Smooth muscle cell of the brain vasculature (primary cell): ENCODE measurements at places on chromosomes 6 and 20.

GRCh38 chr20:51440589-51440988 lies 101.9 kb downstream of the NFATC2 start:
- no peak for DNase-seq

- no peak for DNase-seq
These were observed 28.7 kb downstream of the KAT14 start for GRCh38 chr20:18166241-18166881.

DNA sequence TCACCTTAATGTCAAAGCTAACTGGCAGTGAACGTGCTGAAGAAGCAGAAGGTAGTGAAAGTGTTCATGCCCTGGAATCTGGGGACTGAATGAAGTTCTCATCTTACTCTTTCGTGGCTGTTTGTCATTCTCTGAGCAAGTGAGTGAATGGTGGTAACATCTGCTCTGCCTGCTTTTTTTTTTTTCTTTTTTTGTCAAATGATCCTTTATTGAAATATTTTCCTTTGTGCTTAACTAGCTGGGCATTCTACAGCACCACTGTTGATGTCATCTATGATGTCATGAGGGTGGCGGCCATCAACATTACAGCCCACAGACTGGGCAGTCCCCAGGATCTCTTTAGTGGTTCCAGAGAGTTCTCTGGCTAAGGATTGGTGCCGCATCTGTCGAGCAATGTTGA lies 65.2 kb downstream of the RIN2 start:
- no peak for DNase-seq

DNA sequence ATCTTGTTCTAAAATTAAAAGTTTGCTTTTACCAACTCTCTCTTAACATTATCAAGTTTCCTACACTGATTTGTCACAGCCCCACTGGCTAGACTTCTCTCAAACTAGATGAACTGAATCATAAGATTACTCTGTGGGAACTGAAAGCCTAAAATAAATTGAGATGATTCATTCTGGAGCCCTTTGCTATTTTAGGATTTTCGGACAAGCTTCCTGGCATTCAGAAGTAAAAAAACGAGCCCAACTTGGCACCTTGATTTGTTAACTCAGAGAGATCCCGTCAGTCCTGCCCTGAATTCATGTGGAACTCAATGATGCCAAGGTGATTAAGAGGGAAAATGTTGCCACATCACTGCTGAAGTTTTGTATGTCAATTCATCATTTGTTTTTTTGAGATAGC lies 122.0 kb upstream of the NRSN1 start:
- DNase-seq: no peak

- DNase-seq: no peak
These were observed 189.4 kb downstream of the SLC16A10 start for GRCh38 chr6:111276736-111277135.

DNA sequence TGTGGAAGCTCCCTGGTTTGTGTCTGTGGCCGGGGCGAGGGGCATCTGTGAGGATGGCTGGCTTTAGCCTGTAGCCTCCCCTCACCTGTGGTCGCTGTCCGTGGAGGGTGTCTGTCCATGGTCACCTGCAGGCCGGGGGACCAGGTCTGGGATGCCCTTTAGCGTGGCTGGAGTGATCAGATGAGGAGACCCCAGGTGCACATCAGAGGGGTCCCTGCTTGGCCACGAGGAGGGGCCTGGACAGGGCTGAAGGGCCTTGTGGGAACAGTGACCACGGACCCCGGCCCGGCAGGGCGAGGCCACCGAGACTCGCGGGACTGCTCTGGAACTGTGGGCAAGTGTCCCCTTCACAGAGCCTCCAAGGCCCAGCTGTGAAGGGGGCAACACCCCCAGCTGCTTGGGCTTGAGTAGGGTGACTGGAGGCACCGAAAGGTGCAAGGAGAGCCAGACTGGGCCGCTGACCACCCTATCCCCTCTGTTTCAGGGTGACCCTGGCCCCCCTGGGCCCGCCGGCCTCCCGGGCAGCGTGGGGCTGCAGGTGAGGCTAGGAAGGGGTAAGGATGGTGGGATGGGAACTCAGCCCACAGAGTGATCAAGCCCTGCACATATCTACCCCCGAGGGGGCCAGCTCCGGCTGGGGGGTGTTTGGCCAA lies 8.6 kb downstream of the COL9A3 start:
- no peak for DNase-seq

DNA sequence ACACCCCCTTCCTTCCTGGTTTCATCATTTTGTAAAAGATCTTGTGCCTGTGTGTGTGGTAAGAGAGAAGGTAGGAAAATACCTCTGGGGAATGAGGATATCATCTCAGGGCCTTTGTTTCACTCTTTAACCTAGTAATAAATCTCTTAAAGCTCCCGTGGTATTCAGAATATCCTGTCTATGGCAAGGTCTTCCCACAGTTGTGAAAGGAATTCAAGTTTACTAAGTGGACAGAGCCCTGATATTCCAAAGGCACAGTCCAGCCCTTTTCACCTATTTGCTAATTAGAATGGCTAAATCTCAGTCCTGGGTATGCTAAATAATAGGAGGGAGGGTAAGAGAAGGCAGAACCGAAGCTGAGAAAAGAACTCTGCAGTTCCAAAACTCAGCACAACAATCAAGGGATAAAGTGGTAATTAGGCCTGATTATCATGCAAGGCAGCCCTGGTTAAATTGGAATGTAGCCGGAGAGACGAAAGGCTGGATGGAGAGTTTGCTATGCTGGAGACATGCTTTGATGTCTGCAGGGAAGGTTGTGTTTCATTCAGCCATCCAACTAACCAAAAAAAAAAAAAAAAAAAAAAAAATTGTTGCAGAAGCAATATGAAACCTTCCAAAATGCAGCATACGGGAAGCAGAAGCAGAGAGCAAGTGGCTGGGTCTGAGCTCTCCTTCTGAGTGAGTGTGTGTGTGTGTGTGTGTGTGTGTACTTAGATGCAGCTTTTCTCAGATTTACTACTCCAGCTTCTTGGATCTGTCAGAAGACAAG lies 28.5 kb upstream of the PIM1 start:
- no peak for DNase-seq

DNA sequence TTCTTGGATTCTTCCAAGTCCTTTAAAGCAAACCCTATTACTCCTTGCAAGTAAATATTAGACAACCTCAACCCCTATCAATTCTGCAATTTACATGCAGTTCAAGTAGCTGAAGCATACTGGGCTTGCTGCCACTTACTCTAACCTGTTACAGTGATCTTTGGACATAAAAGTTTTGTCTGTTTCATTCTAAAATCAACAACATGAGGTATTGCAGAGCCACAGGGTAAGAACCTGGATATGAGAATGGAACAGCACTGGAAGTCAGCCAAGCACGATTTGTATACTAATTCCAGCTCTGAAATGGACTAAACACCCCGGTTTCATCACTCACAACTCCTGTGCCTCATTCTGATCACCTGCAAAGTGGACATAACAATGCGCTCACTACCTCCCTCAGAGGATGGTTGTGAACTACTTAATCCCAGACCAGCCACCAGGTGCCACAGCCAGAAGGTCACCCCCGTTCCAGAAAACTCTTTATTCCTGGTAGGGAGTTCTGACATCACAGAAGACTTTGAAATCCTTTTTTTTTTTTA lies 270.0 kb downstream of the ADGB start:
- DNase-seq: no peak

DNA sequence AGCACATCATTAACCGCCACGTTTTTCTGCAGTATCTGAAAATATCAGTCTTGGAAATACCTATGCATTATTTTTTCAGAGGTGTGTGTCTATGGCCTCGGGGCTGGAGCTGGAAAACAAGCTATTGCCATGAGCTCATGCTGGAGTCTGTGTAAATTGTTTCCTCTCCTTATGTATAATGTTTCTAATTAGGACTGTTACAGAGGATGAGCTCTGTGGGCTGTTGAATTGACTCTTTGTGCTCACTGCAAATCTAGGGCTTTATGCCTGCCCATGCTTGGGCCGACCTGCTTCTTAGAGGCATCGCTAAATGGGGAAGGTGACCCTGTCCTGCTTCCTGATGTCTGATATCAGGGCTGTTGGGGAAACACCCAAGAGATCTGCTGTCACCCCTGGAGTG lies 80.8 kb upstream of the SLC22A16 start:
- DNase-seq: no peak

DNA sequence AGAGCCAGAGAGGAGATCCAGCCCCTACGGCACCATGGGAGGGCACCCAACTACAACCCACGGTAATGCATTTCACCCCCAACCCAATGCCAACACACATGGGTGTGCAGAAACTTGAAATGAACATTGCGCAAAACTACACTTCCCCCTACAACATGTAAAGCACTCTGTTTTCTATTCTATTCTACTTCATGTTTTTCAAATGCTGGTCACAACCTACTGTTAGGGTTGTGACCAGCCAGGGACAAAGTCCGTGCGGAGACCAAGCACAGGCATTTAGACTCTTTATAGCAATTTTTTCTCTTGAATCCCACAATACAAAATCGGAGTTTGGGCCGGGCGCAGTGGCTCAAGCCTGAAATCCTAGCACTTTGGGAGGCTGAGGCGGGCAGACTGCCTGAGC lies 90.6 kb downstream of the MRPL14 start:
- DNase-seq: no peak

- no peak for DNase-seq
These were observed 228.3 kb downstream of the ARHGAP18 start for GRCh38 chr6:129481706-129482105.

GRCh38 chr6:1551249-1551648 lies 58.5 kb upstream of the FOXC1 start:
- DNase-seq: no peak

DNA sequence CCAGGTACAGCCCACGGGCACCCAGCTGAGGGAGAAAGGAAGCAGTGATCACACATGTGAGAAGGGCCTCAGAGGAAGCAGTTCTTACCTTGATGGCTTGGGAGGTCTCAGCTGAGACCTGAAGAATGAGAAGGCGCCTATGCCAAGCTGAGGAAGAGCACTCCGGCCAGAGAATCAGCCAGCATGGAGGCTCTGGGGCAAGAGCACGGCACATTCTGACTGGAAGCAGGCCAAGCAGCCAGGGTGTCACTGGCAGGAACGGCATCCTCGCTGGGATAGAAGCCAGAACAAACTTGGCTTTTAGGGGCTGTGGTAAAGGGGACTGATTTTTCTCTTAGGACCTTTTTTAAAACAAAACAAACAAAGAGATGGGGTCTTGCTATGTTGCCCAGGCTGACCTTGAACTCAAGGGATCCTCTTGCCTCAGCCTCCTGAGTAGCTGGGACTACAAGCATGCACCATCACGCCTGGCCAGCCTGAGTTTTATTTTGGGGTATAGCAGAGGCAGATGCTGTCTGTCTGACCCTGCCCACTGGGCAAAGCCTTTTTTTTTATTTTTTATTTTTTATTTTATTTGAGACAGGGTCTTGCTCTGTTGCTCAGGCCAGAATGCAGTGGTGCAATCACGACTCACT lies 17.6 kb downstream of the GHRH start:
- DNase-seq: no peak

GRCh38 chr6:4496284-4496683 lies 279.9 kb upstream of the CDYL start:
- no peak for DNase-seq

- DNase-seq: no peak
These were observed 39.6 kb upstream of the GFOD1 start for GRCh38 chr6:13526727-13527670.

GRCh38 chr20:51373713-51374455 lies 168.6 kb downstream of the NFATC2 start:
- DNase-seq: peak; percentile 44

DNA sequence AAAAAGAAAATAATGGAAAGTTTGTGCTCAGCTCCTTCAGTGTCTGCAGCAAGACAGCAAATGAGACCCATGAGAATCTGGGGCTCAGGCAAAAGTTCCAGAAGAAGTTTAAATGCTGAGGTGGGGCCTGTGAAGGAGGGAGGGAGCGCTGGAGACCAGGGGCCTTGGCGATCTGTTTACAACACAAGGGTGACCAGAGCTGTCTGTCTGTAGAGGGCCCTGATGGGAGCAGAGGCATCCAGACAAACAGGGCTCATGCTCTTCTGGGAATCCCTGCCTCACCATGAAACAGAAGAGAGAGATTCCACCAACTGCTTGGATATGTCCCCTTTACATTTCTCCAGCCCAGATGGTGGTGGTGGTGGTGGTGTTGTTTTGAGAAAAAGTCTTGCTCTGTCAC lies 79.3 kb upstream of the SHLD1 start:
- DNase-seq: no peak

DNA sequence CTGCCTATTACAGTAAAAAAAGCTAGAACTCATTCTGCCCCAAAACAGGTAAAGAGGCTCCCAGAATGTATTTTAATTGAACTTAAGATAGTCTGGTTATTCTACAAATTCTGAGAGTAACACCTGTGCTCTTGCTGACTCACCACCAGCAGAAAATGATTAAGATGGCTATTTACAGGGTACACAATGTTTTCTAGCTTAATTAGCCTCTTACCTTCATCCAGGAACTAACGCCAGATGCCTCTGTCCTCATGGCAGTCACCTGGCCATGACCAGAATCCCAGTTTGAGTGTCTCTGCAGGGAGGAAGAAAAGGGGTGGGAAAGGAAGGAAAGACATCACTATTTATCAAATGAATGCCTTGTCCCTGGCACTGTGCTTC lies 31.3 kb upstream of the PPP1R3G start:
- no peak for DNase-seq

DNA sequence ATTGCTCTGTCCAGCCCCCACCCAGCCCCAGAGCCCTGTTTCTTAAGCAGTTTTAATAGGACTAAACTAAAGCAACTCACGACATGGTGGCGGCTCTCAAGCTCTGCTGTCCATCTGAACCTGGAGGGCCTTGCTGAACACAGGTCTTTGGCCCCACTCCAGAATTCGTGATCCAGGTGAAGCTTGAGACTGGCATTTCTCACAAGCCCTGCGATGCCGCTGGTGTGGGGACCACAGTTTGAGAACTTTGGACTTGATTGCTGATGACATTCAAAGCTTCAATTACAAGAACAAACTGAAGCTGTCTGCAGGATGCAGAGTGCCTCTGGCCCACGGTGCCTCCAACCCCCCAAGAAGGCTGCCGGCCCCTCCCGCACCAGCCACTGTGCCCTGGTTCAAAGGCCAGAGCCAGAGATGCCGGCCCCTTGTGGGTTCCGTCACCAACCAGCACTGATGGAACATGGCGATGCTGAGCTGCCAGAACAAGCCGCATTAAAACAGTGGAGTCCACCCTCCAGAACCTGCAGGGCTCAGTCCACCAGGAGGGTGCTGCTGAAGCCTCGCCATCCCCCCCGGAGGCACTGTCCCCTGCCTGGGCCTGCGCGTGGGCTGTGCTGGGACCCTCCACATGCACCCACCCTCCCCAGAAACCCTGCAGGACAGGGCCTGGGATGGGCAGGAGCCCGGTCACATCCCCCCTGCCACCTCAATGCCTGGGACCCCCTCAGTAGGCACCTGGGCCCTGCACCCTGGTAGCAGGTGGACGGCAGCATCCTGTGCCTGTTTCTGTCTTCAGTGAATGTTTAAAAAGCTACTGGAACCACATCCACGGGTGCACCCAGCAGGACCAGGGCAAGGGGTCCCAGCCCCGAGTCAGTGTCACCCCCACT lies 101.1 kb downstream of the PSMB1 start:
- no peak for DNase-seq
